Globus pallidus (tissue), 1 donor: ENCODE measurements at places on chromosomes 3 and 15.

GRCh38 chr15:91572110-91572509, 281.4 kb upstream of the SLCO3A1 start:
- no peak for DNase-seq

GRCh38 chr3:42647821-42648459, 5.6 kb upstream of the ZBTB47 start:
- no peak for DNase-seq

GRCh38 chr3:49035281-49035680, 6.1 kb upstream of the IMPDH2 start:
- no peak for DNase-seq

GRCh38 chr3:38552364-38552763, 56.2 kb downstream of the EXOG start:
- no peak for DNase-seq

DNA sequence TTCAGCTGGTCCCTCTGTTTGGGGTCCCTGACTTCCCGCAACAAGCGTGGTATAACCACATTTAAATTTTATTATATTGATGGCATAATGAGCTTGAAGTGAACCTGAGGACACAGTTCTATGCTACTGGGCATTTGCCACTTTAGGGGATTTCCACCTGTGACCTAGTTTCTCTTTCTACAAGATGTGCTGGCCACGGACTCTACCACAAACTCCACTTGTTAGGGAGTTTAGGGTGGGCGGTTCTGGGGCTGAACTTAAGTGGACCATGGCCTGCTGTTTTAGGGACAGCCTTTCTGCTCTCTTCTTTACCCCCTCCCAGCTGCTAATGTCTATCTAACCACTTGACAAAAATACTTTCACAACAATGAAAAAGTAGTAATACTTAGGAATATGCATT, 1199.1 kb downstream of the SI start:
- DNase-seq: no peak

DNA sequence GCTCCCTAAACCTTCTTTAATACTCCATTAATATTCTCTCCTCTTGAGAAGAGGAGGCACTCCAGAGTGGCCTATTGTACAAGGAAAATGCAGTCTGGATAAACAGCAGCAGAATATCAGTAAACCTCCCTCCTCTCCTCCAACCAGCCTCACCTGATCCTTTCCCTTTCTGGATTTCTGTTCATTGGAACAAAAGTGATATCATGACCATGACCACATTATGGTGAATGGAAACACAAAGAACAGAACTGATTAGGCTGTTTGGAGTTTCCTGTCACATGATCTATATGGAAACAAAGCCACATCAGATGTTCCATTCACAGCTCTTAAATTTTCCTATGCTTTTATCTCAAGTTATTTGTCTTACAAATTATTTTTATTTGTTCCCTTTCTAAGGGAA, 14.6 kb downstream of the C2CD4B start:
- DNase-seq: no peak

DNA sequence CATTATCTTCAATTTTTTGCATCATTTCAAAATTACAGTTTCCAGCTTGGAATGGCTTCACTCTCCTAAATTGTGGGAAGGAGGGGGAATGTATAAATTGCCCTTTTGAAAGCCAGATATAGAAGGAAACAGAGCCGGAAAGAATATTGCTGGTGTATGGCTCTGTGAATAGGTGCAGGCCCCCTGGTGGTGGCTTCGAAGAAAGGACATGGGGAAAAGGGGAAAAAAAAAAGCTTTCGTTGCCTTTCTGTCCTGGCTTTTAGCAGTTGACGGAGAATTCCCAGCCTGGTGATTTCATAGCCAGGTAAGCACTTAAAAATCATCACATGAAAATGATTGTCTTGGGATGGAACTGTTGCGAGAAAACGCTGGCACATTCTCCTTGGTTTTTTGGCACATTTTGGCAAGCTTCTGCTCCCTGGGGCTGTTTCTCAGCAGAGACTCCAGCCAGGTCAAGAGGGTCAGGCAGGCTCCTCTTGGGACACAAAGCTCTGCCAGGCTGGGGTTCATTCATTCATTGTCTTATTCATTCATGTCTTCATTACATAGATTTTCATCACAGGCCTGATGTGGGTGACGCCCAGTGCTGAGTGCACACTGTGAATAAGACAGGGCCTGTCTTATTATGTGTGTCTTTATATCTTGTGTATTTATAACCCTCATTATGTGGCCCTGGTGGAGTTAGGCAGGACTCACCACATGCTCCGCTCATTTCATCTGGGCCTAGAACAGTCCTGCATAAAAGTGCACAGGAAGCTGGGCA, 300.0 kb upstream of the TPM1 start:
- peak; percentile 85 for DNase-seq

GRCh38 chr3:147614210-147614609, 205.0 kb downstream of the ZIC1 start:
- DNase-seq: no peak

GRCh38 chr3:51436998-51437639, 46.0 kb downstream of the RBM15B start:
- no peak for DNase-seq

DNA sequence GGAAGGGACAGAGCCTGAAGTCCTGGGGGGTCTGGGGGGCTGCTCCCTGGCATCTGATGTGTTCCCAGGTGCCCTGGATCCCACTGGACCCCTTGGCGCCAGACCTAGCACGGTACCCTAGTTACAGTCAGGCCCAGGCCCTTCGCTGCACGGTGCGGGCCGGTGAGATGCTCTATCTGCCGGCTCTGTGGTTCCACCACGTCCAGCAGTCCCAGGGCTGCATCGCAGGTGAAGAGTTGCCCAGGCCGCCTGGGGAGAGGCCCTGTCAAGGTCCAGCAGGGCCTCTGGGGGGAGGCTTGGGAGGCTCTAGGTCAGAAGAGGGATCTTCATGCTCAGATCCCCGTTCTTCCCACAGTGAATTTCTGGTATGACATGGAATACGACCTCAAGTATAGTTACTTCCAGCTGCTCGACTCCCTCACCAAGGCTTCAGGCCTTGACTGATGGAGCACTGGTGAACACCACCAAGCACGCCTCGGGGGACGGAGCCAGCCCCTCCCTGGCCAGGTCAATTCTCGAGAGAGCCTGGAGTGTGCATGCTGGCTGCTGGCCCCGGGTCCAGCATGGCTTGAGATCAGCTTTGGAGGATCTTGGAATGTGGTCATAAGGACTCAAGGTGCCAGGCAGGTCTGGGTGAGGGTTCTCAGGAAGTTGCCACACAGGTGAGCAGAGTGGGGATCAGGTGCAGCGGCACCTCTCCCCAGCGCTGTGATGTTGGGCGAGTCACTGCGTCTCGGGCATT, 1.8 kb upstream of the PLA2G4B start:
- no peak for DNase-seq

- DNase-seq: no peak
These were observed 4.4 kb downstream of the KLF15 start for GRCh38 chr3:126352476-126353454.

DNA sequence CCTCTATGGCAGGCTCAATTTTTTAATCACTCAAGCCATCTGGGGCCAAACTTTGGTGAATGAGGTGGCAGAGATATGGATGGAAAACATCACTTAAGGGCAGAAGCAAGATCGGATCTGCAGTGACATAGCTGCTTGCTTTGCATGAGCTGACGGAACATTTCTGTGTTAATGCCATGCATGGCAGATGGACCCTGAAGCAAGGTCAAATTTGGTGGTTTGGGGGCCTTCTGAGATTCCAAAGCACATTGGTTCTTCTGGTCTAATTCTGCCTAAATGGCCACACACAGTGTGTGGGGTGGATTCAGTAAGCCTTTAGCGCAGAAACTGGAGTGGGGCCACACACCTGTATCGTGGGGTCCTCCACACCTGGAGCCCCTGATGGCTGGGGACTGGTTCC, 38.3 kb upstream of the BCL2L10 start:
- DNase-seq: no peak

GRCh38 chr3:126998728-126999127, 15.8 kb downstream of the PLXNA1 start:
- no peak for DNase-seq

GRCh38 chr3:122942937-122943827, 84.4 kb downstream of the SEMA5B start:
- DNase-seq: peak; percentile 56

DNA sequence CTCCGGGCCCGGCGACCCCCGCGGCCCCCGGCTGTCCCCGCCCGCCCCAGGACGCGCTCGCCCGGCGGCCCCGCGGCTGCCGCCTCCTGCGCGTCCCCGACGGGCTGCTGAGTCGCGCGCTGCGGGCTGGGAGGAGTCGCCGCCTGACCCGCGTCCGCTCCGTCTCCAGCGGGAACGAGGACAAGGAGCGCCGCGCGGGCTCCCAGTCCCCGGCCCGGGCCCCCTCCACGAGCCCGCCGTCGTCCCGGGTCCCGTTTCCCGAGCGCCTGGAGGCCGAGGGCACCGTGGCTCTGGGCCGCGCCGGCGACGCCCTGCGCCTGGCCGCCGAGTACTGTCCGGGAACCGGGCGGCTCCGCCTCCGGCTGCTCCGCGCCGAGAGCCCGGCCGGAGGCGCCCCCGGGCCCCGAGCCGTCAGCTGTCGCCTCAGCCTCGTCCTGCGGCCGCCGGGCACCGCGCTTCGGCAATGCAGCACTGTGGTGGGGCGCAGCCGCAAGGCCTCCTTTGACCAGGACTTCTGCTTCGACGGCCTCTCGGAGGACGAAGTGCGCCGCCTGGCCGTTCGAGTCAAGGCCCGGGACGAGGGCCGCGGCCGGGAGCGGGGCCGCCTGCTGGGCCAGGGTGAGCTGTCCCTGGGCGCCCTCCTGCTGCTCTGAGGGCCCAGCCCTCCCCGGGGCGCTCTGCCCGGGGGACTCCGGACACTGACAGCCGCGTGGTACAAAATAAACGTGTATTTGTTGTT, 1.5 kb downstream of the C2CD4A start:
- no peak for DNase-seq

GRCh38 chr3:73324203-73325155, 263.0 kb downstream of the EBLN2 start:
- no peak for DNase-seq

DNA sequence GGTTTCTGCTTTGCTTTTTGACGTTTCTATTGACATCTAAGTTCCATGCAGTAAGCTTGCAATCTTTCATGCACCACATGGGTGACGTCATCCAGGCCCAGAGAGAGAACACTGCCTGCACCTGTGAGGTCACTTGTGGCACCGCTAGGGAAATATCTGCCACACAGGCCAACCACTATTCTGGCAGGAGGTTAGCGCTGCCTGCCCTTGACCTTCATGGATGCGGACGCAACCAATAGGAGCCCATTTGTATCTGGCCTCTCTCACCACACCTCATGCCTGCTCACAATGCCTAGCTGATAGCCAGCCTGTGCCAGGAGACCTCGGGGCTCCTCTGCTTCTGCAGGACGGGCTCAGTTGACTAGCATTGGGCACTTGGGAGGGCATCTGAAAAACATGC, 55.8 kb upstream of the PRR23E start:
- no peak for DNase-seq

DNA sequence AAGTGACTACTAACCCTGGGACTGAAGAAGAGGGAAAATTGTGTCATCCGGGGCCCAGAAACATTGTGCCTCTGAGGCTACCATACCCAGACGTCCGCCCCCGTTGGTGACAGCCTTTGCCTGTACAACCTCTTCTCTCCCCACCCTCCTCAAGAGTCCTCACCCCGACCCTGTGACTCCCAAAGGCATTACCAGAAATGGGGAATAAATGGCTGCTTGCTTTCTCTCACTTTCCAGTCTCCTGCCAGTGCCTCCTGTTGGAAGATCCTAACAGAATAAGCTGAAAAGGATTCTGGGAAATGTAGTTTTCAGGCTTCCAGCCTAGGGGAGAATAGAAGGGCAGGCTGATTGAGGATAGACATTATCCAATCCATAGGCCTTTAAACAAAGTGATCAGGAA, 30.8 kb upstream of the SLC25A36 start:
- DNase-seq: peak; percentile 45

GRCh38 chr15:59524331-59524731, 86.3 kb downstream of the FAM81A start:
- no peak for DNase-seq

DNA sequence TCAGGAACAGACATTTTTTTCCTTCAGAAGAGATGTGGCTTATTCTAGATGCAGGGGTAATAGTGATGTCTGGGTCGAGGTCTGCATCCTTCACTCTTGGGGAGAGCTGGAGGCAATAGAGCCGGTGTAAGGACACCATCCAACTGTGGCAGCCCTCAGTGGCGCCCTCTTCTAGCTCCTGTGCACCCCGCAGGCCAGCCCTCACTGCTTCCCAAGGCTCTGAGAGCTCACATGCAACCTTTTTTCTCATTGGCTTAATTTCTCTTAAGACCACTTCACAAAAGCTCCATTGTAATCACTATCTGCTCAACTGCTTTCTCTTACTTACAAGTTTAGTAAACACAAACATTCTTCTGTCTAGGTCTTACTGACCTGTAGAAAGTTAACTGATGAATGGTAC, 3.9 kb upstream of the VPS8 start:
- DNase-seq: no peak

GRCh38 chr15:76134537-76134936, 74.8 kb downstream of the TMEM266 start:
- DNase-seq: no peak

- no peak for DNase-seq
These were observed 237.7 kb upstream of the AZI2 start for GRCh38 chr3:28586325-28586724.

DNA sequence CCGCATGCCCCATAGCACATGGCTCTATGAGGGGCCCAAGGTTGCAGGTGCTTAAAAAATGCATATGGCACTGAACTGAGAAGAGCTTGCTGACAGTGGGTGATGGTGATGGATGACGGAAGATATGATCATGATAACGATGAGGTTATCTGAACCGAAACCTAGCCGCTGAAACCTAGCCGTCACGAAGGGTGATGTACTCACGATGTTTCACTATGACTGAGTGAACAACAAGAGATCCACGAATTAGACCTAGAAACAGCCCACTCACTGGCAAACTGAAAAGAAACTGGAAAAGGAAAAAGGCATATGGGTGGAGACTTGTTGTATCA, 57.6 kb upstream of the BCL6 start:
- DNase-seq: no peak

DNA sequence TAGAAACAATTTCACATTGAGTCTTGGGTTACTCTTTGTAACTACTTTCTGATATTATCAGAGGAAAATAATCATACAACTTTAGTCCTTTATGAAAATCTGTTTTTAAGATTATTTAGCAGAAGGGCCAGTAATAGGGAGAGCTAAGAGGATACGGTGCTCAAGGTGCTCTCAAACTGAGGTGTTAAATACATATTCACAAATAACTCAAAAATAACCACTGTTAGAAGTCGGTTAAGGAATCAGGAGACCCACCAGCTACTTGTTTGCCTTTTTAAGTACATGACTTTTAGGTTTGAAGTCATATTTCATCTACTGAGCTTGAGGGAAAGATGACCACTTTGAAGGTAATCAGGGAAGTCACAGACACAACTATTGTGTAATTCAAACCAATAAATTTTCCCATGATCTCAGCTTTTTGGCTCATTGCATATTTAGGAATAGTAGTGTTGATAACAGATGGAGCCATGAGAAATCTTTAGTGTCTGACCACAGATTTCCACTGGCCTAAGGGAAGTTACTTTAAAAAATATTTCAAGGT, 1.4 kb upstream of the RSRC1 start:
- no peak for DNase-seq

DNA sequence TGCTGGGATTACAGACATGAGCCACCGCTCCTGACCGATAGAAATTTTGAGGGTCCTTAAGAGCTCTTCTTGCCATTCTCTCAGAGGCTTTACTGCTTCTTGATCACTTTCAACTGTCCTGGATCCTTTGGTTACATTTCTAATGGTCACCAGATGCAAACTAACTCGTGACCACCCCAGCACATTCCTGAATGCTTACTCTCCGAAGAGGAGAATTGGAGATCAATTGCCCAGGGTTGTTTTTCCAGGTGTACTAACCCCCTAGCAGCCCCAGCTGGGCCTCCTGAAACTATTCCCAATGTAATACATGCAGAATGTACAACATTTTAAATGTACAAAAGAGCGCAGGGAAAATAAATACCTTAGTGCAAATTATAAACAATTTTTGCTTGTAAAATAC, 65.1 kb upstream of the TBL1XR1 start:
- DNase-seq: no peak
